HCT116 (cell line): ENCODE measurements at places on chromosomes 12 and 14.

GRCh38 chr14:89618811-89619551 is 201.9 kb upstream of the FOXN3 start:
- DNase-seq: peak; percentile 13

DNA sequence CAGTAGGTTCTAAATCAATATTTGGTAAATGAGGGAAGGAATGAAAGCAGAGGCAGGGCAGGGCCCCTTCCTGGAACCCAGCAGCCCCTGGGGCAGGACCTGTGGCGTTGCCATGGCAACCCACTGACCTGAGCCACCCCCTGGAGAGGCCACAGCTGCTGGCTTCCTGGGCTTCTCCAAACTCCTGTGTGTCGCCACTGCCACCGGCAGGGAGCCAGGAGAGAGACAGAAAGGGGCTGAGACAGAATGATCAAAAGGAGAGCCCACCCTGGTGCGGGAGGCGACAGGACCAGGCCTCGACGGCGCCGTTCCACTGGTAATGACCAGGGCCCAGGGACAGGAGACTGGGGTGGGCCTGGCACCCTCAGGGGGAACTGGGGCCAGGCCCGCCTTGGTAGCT is 18.2 kb downstream of the RFX4 start:
- DNase-seq: no peak

DNA sequence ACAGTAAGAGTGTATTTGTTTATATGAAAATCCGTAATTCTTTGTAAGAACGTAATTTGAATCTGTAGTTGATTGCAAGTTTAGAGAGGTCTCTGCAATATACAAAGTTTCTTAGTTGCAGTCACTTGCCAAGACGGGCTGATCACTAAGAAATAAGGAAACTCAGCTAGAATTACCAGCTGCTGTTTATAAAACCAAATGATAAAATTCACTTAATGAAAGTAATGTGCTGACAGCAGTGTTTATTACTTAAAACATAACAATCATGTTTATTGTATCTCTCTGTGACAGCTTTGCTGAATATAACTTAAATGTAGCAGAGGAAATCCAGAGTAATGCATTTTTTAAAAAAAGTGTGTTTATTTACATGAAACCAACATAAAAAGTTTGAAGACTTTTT is 31.2 kb downstream of the SRGAP1 start:
- no peak for DNase-seq

DNA sequence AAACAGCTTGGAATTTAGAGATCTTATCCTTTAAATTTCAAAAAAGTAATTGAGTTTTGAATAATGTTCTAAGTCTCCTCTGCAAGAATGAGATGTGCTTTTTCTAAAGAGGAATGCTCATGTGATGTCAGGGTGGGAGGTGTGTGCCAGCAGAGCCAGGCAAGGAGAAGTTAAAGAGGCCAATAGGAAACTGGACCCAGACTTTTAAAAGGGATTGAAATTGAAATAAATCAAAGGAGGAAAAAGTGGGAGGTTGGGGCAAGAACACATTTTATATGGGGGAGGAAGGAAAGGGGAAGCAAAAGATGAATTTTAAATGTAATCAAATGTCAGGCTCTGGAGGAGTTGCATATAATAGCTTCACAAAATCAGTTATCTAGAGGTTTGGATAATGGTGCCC is 126.1 kb downstream of the FIGNL2 start:
- DNase-seq: no peak

DNA sequence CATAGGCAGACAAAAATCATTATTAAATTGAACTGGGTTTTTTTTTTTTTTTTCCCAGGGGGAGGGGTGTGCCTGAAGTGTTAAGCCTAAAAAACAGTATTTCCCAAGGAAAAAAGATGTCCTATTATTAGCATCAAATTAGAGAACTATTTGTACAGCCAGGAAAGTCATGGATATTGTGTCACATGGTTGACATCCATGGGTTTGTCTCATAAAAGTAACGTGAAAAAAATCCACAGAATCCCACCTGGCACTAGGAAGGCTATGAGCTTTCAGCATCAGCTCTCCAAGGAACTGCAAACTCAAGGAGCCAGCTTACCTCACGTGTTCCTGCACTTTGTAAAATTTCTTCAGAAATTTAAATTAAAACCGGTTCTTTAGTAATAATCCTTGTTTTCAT is 69.1 kb upstream of the EGLN3 start:
- DNase-seq: no peak
